ENCODE measurements at places on chromosomes 1 and 21. TPM values are rescaled to one million over a fixed set of nuclear protein-coding genes. Genes with fewer than 3 reads are reported as not detected.

Gene HSD3B1
- not detected for polyA plus RNA-seq

Gene EFNA1
- 14.4 TPM for polyA plus RNA-seq

Gene COPA
- 122 TPM for polyA plus RNA-seq

Gene NPL
- 2.5 TPM for polyA plus RNA-seq

Gene S100A14
- not detected for polyA plus RNA-seq

Gene L1TD1
- polyA plus RNA-seq, result not detected

Gene FCGR1A
- not detected for polyA plus RNA-seq

Gene TRPM2
- not detected for polyA plus RNA-seq

Gene RXFP4
- polyA plus RNA-seq, result not detected

Gene TRNAU1AP
- polyA plus RNA-seq, result 31.2 TPM

Gene SPATA46
- not detected for polyA plus RNA-seq

Gene UBE2G2
- polyA plus RNA-seq, result 149 TPM

Data from SK-N-SH (cell line).